ENCODE measurements at places on chromosomes 5 and 9.

DNA sequence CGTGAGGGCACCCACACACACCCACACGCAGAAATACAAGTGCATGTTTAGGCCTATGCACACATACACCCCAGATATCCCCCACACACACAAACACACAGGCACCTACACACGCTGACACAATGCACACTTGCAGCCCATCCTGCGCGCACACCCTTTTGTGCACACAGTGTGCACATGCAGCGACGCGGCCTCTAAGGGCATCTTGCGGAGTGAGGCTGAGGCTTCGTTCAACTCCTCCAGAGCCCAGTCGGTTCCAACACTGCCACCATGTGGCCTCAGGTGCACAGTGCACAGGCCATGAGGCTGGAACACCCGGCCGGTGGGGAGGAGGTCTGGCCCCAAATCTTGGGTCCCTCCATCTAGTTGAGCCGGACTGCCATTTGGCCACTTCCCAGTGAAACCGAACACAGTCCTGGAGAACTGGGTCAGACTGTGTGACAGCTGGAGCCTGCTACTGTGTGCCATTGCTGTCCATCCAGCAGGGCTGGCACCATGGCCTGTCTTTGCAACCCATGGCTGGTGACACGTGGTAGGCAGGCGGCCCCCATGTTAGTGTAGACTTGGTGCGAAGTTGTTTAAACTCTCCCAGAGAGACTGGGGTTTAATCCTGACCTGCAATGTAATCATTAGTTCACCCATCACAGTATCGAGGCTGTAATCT, 97.7 kb upstream of the MVB12B start:
- DNase-seq, result peak; percentile 13

DNA sequence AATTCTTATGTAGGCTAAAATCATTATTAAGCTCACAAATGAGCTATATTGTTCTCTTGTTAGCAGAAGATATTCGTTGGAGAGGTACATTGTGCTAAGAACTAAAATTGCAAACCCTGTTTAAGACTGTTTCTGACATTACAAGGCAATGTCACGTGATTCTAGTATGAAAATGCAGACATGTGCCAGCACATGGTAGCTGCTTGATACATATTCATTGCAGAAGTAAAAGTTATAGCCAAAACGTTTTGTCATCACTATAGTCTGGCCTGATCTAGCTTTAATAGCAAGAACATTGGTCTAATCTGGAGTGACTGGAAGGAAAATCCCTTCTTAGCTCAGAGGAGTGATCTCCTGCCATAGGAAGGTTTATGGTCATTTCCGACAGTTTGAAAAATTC, 144.7 kb downstream of the CFAP90 start:
- DNase-seq, result no peak

- no peak for DNase-seq
These were observed 20.4 kb downstream of the CCDC192 start for GRCh38 chr5:127723571-127723970.

GRCh38 chr9:99213197-99213596, 8.5 kb downstream of the ALG2 start:
- DNase-seq, result no peak

DNA sequence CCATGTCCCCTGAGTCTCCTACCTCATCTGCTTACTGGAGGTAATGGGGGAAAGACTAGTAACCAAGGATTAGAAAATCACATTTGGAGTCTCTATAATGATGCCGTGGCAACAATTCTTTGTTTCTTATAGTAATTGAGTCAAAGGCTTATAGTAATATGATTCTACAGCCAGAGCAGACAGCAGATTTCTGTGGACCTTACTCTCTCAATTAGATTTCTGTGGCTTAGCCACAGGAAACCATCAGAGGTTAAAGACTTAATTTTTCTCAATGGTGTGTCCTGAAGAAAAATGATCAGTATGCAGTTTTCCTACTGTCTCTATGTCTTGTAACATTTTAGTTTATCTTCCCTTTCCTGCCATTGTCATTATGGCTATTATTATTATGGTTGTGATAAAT, 59.3 kb upstream of the CD180 start:
- no peak for DNase-seq

- no peak for DNase-seq
These were observed 86.7 kb downstream of the SLC1A3 start for GRCh38 chr5:36692791-36693763.

DNA sequence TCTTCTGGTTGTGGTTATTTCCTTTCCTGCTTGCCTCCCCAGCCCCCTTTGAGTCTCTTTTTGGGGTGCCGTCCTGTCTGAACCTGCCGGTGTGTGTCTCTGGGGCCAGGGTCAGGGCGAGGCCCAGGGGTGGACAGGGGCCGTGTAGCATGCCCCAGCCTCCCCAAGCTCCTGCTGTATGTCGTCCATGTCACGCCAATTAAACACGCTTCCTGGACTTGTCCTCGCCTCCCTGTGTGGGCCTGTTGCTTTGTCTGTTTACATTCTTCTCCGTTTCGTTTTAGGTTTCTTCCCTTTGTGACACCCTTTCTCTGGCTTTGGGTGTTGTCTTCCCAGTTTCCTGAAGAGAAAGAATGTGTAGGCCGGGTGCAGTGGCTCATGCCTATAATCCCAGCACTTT, 28.5 kb upstream of the HMCN2 start:
- DNase-seq, result no peak

DNA sequence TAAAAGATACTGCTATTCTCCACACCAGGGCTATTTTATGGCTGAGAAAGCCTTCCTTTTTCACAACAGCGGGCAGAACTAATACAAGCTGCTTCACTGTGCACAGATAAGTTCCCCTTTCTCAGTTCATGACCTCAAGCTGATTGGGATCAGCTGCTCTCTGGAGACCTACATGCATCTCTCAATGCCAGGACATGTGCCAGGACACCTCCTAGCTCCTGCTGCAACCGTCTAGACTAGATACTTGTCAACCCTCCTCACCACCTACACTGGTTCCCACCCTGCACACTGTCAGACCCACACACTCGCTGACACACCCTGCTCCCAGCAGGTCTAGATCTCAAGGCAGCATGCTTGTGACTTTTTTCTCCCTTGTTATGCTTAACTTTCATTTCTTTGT, 39.8 kb downstream of the STARD4 start:
- no peak for DNase-seq

DNA sequence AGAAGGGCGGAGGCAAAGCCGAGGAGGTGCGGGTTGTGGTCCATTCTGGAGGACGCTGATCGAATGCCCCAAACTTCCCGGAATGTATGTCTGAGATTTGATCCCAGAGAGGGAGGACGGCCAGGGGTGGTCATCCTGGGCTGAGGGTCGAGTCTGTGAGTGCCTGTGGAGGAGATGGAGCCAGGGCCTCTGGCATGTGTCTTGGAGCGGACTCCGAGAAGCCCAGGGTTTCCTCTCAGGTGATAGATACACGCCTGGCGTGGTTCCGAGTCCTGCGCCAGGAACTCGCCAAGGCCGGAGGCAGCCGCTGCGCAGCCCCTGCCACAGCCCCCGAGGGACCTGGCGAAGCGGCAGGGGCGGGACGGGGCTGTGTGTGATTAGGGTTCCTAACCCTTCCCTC, 363 bp downstream of the ZNF454 start:
- DNase-seq, result no peak

- DNase-seq, result no peak
These were observed 824 bp downstream of the TMEM245 start for GRCh38 chr9:109118808-109119438.

DNA sequence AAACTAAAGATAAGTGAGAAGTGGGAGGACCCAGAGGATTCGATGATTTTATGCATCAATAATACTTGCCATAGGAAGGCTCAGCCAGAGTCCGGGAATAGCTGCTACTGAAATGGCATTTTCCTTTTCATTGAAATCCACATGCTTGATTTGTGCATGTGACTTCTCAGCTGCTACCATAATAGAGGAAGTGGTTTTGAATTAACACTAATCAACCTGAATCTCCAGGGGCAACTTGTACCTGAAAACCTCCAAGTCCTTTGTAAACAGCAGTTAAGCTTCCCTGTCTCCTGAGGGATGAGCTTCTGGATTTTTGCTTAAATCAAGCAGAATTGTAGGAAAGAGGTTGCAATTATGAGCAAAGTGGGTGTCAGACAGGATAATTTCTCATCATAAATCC, 124.9 kb downstream of the PPP2R2B start:
- DNase-seq, result no peak

GRCh38 chr5:78765756-78766411, 117.3 kb upstream of the LHFPL2 start:
- no peak for DNase-seq

DNA sequence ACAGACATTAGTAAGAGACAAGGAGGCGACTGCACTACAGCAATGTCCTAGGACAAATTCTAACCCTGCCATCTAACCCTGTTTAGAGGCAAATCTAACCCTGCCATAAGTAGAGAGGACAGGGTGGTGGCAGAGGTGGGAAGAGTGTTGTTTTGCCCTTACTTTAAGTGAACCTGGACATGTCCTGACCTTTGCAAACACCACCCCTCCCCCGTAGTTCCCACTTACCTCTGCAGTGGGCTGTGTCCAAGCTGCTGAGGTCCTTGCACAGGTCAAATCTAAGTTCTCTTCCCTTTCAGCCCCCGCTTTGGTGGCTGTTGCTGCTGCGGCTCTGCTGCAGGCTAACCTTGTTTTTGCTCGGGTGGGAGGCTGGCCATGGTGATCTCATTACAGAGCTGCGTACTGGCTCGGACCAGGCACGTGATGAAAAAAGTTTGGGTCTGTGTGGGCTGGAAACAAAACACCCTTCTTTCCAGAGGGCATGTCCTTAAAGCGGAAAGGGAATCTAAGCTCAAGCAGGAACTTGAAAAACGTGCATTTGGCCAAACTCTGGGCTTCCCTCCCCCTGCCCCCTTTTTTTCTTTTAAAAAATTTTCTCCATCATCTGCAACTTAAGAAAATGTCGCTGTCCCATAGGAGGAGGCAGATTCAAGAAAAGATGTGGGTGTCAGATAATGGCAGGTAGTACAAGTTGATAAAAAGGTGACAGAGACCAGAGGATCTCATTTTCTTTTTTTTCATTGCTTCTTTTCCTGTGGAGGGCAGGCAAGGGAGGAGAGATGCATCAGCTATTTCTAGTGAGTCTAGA, at the start of gene FAXDC2:
Gene FAXDC2 (minus strand): TSS at position 349 of the 808 bp plus-strand sequence. CDS start 12,425 bp downstream, outside the sequence.
- DNase-seq, result peak; percentile 39

DNA sequence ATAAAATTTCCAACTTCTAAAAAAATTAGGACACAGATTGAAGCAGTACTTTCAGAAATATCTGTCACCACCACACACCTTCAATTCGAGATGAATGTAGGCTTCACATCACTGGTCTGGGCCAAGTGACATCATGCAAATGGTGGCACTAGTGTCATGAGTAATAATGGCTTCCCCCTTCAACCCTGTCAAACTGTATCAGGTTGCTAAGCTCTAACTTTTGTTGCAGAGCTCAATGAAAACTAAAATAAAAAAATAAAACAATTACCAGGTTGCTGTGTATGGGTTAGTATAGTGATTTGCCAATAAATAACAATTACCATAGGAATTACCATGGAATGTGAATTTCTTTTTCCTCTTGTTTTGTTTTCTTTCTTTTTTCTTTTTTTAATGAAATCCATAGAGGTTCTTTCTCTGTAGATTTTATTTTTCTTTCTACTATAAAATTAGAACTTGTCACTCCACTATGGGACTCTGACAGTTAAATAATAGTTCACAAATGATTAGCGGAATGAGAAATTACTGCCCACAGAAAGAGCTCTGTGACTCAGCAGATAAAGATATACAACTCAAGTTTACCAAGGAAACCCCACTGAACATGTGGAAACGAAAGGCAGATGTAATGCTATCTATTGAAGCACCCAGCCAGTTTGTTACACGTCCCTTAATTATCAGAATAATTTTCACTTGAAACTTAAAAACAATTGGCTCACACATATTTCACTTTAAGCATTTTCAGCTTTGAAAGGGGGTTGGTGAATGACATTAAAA, 783.8 kb upstream of the WWC1 start:
- no peak for DNase-seq

DNA sequence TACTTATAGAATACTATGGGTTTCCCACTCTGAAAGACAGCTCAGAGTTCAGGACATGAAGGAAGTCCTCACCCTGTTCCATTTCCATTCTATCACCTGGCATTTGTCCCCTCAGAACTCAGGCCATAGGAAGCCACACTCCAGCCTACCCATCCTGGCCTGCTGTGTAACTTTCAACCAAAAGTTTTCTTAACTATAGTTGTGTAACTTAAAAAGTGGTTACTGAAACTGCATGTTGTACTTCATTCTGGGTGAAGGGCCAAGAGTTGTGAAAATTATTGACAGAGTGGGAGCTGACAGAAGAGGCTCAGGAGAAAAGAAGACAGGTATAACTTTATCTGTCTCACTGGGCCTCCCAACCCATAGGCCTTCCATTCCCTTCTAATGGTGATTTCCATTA, 212.5 kb downstream of the RAB3C start:
- DNase-seq, result no peak

DNA sequence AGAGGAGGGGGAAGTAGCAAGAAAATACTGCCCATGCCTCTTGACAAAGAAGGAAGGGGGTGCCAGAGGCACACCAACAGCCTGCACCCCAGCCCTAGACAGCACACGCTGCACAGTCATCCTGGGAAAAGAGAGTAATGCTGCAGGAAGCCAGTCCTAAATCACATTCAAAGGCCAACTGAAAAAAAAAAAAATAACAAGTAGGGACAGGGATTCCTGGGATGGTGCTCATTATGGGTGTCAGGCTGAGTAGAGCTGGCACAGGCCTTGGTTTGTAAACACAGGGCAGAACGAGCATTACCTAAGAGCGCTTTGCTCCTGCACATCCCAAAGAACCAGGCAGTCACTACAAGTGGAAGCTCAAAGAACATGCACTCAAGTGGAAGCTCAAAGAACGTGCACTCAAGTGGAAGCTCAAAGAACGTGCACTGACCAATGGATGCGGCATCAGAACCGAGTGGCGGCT, 7.8 kb downstream of the RAPGEF1 start:
- no peak for DNase-seq

- DNase-seq, result no peak
These were observed at the start of gene HMHB1 for GRCh38 chr5:143812085-143812705. Gene HMHB1 (plus strand): TSS chr5:143812161.

DNA sequence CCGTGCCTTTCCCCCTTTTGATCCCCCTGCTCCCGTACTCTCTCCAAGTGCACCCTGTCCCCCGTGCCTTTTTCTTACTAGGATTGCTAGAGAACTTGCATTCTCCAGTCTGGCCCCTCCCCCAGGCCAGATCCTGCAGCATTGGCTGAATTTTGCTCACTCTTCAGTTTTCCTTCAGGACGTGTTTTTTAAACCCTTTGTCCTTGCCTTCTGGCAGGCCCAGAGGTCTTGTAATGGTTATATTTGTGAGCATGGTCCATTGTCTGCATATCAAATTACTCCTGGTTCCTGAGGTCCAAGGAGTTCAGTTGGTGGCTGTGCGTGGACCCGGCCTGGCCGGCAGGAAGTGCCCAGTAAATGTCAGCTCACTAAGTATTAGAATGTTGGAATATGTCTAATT, 606 bp downstream of the TBC1D13 start:
- DNase-seq, result no peak

- DNase-seq, result no peak
These were observed 17.5 kb upstream of the CCDC192 start for GRCh38 chr5:127685662-127686061.

DNA sequence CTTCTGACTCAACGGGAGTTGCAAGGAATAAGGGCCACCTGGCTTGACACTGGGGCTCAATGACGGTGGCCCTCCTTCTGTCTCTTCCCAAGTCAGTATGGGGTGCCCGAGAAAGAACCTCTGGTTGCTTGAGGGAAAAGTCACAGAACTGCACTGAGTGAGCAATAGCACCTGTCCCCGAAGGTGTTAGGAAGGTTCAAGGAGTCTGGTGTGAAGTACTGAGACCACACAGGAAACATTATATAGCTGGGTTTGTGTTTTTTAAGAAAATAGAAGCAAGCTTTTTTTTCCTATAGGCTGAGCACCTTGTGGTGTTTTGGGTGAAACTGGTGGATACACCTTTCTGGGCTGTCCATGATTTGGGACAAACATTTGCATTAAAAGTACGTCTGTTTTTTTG, 62.9 kb downstream of the SPIN1 start:
- no peak for DNase-seq

GRCh38 chr9:111068771-111069170, 30.5 kb upstream of the LPAR1 start:
- no peak for DNase-seq

All from fibroblast of skin of left biceps (primary cell).